ENCODE measurements at places on chromosomes 1 and 21.

- DNase-seq: no peak
Observed at GRCh38 chr1:157177733-157178394, 39.7 kb upstream of the ETV3 start.

DNA sequence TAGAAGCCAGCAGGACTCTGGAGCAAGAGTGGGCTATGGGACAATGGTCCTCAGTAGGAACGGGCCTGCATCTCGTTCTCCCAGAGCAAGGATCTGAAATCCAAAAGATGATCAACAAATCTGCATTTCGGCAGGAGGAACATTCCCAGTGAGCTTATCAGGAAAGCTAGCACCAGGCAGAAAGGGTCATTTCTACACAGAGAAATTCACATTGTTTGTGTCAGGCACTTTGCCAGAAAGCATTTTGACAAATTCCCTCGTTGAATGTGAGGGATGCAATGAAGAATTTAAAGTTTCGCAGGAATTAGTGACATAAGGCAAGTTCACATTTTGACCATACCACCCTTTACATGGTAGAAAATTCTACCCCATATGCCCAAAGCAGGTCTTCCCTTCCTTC is 31.6 kb upstream of the ETS2 start:
- DNase-seq: no peak

DNA sequence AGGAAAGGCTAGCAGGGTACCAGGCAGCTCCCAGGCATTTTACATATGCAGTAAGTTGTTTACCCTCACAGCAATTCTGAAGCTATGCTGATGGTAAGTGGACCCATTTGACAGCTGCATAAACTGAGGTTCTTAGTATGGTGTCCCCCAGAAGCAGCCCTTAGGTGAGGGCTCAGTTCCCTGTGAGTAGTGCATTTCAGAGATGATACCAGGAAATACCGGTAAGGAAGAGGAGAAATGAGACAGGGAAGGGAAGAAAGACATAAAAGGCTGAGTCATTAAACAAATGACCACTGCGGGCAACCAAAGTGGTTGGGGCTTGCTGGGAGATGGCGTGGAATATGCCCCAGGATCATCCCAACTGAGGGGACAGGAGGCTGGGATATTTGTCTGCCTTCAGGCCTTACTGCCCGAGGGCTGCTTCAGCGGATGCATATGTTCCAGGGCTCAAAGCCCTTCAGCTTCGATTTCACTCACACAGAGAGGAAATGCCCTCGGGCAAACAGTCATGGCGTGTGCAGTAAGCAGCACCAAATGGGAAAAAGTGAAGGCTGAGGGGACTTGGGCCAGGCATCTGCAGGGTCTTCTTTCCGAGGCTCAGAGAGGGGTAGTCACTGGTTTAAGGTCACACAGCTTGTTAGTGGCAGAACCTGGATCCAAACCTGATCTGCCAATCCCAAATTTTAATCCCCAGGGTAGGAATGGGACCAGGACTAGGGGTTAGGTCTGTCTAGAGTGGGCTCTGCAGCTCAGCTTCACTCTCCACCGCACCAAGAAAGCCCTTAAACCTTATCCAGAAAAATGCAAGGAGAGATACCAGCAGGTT is 133.7 kb upstream of the RUNX3 start:
- DNase-seq: no peak

DNA sequence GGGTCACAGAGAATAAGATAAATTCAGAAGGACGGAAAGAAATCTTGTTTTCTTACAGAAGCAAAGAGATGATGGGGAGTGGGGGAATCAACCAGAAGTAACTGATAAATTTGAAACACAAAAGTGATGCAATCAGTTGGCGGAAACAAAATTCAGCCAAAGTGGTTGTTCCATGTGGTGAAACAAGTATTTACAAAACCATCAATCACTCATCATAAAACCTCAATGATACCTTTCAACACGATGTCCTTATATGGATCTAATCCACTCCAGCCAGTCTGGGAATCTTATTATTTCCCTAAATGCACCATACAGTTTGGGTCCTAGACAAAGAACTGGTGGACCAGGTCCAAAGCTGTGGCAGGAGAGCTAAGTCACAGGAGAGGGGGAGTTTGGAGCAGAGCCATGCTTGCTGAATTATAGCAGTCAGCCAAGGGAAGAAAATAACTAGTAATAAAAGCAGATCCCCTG is 303.8 kb upstream of the LRRC7 start:
- DNase-seq: no peak

- DNase-seq: no peak
Observed at GRCh38 chr1:232853994-232854797, 49.0 kb downstream of the MAP10 start.

GRCh38 chr1:169753549-169753948 is 19.7 kb upstream of the SELE start:
- DNase-seq: no peak

GRCh38 chr1:171494076-171494475 is 8.7 kb downstream of the PRRC2C start:
- DNase-seq: no peak

DNA sequence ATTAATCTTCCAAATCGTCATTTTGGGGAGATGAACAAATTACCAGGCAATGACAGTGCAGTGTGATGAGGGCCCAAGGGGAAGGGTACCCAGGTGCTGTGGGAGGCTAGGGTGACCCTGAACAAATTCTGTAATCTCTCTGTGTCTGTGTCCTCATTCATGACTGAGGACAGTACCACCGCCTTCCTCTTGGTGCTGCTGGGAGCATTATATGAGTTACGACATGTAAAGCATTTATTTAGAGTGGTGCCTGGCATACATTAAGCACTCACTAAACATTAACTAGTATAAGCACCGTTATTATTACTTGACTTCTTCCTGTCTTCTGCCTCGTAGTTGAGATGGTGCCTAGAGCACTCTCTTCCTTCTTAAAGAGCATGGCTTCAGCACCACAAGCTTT is 468.2 kb upstream of the VAMP3 start:
- no peak for DNase-seq

GRCh38 chr1:23116921-23117699 is 51.5 kb downstream of the LUZP1 start:
- no peak for DNase-seq

GRCh38 chr1:3319874-3320245 is 134.6 kb upstream of the ARHGEF16 start:
- DNase-seq: no peak

- DNase-seq: no peak
Observed at GRCh38 chr1:35568975-35569395, 4.1 kb upstream of the TFAP2E start.

- DNase-seq: no peak
Observed at GRCh38 chr21:33480481-33481103, 818 bp upstream of the TMEM50B start.

- DNase-seq: no peak
Observed at GRCh38 chr1:104706631-104707147, 957.0 kb downstream of the AMY1C start.

DNA sequence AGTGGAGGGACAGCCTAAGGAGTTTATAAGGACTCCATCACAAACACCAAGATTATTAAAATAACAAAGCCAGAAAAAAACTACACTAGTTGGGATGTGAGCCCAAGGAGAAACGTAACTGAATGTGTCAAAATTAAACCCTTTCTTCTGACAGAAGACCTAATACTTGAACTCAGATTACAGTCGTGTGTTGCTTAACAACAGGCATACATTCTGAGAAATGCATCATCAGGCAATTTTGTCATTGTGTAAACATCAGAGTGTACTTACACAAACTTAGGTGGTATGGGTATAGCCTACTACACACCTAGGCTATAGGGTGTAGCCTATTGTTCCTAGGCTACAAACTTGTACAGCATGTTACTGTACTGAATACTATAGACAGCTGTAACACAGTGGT is 23.4 kb downstream of the DSTYK start:
- no peak for DNase-seq

- no peak for DNase-seq
Observed at GRCh38 chr1:207336559-207337467, 15.3 kb downstream of the CD55 start.

DNA sequence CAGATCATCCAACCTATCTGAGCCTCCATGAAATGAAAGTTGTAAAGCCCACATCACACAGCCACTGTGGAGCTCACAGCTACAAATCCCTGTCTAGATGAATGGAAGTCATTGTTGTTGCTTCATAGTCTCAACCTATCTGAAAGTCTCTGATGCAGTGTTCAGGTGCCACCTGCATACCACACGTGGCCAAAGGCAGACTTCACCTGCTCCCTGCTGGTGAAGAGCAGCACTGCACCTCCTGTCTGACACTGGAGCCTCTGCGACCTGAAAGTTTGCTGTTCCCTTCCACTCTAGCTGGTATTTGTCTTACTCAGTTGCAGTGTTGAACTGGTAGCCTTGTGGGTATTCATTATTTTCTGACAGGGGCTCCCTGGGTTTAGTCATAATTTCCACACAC is 18.4 kb downstream of the LORICRIN start:
- no peak for DNase-seq

DNA sequence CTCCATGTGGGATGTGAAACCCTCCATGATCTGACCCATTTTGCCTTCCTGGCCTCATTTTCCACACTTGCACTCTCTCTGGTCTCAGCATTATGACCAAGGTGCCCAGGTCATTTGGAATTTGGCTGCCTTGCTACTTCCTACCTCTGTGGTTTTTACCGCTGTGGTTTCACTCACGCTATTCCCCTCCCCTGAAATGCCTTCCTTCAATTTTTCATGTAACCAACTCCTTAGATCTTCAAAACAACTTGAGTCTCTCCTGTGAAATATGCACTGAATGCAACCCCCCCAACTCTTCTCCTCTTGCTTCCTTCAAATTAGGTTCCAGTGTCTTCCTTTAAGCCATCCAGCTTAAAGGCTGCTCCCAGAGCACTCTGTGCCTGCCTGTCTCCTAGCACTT is 50.1 kb downstream of the PHC2 start:
- no peak for DNase-seq

DNA sequence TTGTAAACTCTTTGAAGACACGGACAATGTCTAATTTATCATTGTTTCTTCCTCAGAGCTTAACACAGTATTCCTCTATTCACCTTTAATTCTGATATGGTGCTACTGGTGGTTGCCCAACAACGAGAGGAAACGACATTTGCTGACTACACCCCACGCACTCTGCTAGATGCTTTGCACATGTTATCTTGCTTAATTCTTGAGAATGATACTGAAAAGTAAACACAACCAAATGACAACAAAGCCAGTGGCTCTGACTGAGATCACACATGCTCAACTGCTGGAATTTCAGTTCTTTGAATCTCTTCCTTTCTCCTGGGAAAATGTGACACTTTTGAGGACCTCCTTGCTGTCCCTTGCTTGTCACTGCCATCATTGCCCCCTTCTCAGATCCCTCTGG is 37.2 kb upstream of the DDAH1 start:
- no peak for DNase-seq

GRCh38 chr21:14592296-14593000 is 46.3 kb upstream of the SAMSN1 start:
- no peak for DNase-seq

- DNase-seq: no peak
Observed at GRCh38 chr1:12461754-12462153, 156.3 kb downstream of the DHRS3 start.

GRCh38 chr1:76892675-76893074 is 25.4 kb downstream of the ST6GALNAC5 start:
- DNase-seq: no peak

- no peak for DNase-seq
Observed at GRCh38 chr1:211132721-211133392, 1.1 kb downstream of the KCNH1 start.

GRCh38 chr1:227885648-227886502 is 61.9 kb downstream of the WNT9A start:
- DNase-seq: no peak

DNA sequence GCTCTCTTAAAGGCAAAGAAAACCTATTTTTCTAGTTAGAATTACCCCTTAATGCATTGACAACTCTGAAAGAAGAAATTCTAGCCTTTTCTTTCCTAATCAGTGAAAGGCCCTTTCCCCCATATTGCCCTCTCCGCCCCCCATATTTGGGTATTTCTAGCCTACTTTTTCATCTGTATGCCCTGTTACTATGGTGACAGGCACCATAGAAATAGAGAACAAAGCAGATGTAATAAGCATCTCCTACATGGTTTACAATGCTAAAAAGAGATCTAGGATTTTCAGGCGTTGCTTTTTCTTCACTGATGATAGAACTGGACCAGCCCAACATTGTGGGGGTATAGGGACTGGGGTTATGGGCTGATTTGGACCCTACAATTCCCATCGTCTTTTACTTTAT is 14.5 kb downstream of the LRRC8B start:
- DNase-seq: no peak

- DNase-seq: no peak
Observed at GRCh38 chr1:10768552-10768951, 27.9 kb downstream of the CASZ1 start.

DNA sequence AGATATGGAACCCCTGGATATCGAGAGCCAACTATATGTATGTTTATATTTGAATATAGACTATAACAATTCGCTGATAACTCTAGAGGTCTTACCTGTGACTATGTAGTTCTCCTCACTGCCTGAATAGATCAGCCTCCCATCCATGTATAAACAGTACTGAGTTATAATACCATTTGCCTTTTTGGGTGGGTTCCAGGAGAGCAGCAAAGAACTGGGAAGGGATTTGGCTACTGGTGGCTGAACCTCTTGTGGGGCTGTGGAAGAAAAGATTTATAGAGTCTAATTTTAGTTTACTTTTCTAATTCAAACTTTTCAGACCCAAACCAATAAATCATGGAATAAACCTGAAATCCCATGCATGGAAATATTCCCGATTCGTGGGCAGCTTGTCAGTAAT is 376.9 kb downstream of the USH2A start:
- DNase-seq: no peak

GRCh38 chr21:44551340-44551961 is at the start of gene KRTAP10-2:
KRTAP10-2 (minus strand) TSS chr21:44551505; CDS start chr21:44551458, 47 bp downstream.
- DNase-seq: no peak

GRCh38 chr1:112515311-112516009 is 6.7 kb downstream of the WNT2B start:
- DNase-seq: no peak

- DNase-seq: no peak
Observed at GRCh38 chr1:56404561-56405030, 174.8 kb downstream of the PLPP3 start.

- no peak for DNase-seq
Observed at GRCh38 chr1:237398751-237399150, 356.8 kb downstream of the RYR2 start.

GRCh38 chr1:214989341-214989740 is 93.2 kb upstream of the KCNK2 start:
- DNase-seq: no peak
